HT-29 (cell line): ENCODE measurements at places on chromosomes 13 and 19.

- DNase-seq: no peak
Observed at GRCh38 chr19:17436094-17436873, 12.2 kb downstream of the TMEM221 start.

GRCh38 chr13:26323764-26324163 is 69.8 kb downstream of the CDK8 start:
- no peak for DNase-seq

DNA sequence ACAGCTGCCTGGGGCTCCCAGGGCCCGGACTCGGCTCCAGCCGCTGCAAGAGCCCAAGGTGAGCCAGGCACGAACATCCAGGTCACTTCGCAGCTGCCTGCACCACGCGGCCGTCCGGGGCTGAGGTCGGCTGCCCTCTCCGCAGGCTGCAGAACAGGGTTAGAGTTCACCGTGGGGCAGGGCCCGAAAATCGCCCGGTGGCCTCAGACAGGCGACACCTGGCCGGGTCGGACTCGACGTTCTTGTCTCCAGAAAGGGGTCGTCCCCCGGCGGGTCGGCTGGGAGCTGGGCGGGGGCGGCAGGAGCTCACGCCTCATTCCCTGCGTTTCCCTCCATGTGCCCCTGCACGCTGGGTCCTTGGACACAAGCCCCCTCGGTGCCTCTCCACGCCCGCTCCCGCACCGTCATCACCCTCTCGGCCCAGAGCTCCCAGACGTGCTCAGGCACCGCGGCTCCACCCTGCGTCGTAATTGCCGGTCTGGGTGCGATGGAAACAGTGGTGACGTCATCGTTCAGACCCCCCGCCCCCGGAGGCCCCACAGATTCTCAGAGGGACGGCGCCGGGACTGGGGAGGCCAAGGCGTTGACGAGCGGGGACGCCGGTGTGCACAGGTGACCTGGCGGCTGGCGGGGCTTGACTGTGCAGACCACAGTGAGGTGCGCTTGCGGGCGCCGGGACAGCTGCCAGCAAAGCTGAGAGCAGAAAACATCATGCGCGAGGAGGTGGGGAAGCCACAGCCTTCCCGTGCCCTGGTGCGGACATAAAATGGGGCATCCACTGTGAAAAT is 4.0 kb upstream of the GRIN3B start:
- DNase-seq: no peak

DNA sequence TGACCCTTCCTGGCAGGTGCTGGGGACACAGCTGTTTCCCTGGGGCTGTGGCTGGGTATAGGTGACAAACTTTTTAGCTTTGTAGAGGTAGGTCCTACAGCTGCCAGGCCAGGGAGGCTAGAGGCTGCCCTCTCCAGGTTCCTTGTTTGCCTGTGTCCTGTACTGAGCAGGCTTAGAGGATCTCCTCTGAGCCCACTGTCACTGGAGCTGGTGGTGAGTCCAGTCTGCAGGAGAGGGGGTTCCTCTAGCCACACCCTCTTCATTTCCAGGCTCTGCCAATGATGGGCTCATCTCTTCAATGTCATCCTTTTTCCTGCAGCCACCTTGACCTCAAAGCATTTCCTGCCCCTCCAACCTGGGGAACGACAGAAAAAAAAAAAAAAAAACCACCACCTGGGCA is 12.6 kb upstream of the RAB11B start:
- DNase-seq: no peak

DNA sequence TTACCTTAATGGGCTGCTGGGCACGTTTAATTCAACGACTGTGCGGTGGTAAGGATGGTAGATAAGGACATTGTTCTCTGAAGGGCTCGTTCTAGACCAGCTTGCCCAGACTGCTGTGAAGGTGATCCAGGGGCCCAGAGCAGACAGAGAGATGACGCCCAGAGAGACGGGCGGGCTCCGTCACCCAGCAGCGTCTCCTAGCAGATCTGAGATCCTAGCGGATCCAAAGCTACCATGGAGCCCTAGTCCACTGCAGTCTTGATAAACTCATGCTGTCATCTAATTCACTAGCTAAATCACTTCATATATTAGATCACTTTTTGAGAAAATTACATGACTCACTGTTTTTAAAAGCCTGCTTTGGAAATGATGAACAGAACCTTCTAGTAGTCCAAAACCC is 21.5 kb downstream of the COL4A2 start:
- no peak for DNase-seq

- DNase-seq: no peak
Observed at GRCh38 chr13:20647758-20648157, 55.7 kb upstream of the IL17D start.

DNA sequence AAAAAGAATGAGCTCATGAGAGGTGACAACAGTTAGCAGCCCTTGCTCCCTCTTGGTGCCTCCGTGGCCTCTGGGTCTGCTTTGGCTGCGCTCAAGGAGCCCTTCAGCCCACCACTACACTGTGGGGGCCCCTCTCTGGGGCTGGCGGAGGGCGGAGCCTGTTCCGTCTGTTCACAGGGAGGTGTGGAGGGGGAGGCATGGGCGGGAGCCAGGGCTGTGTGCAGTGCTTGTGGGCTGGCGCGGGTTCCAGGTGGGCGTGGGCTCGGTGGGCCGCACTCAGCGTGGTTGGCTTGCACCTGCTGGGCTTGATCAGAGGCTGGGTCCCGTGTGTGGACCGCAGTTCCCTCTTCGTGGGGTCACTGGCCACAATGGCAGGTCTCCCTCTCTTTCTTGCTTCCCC is 953.4 kb upstream of the PRR20A start:
- DNase-seq: no peak

GRCh38 chr19:42122691-42123607 is 9.3 kb downstream of the POU2F2 start:
- no peak for DNase-seq

DNA sequence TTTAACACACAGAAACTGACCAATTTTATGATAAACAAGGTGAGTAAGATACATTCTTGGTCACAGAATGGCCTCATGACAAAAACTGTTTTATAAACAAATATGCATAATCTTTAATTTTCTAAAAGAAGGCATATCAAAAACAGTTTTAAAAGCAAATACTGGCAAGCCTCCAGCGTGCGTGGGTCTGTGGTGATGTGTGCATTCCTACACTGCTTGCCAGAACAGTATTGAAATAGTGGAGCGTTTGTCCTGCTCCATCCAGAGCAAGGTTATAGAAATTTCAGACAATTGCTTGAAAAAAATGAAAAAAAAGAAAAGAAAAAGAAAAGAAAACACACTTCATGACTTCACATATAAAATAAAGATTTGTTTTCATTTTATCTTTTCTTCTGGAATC is 140.9 kb downstream of the MZT1 start:
- no peak for DNase-seq

DNA sequence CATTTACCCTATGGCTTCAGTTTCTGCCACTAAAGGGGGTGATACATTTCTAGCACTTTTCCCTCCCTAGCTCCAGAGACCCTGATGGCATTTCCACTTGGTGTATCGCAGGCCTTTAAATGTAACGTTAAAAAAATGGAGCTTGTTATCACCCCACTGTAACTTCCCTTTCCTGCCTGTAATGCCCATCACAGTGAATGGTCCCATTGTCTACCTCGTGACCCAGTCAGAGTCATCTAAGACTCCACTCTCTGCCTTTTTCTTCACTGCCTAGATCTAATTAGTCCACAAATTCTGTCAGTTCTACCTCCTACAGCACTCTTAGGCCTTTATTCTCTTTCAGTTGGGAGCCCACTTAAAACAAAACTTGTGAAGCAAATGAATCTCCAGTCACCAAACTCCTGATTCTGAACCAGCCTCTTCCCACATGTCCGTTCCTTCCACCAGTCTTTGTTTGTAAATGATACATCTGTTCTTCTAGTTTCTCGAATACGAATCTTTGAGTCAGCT is 64.8 kb downstream of the NHLRC3 start:
- no peak for DNase-seq

DNA sequence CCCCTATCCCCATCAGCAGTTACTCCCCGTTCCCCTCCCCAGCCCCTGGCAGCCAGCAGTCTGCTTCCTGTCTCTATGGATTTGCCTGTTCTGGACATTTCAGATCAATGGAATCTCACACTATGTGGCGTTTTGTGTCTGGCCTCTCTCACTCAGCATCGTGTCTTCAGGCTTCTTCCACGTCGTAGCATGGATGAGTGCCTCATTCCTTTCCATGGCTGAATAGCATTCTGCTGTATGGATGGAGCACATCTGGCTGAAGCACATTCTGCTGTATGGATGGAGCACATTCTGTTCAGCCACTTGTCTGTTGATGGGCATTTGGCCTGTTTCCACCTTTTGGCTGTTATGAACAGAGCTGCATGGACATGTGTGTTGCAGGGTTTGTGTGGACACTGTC is 29.5 kb downstream of the CRTC1 start:
- no peak for DNase-seq

GRCh38 chr19:3975637-3976087 is 4.8 kb upstream of the DAPK3 start:
- DNase-seq: no peak

GRCh38 chr19:4062419-4063368 is 4.0 kb downstream of the ZBTB7A start:
- DNase-seq: no peak

DNA sequence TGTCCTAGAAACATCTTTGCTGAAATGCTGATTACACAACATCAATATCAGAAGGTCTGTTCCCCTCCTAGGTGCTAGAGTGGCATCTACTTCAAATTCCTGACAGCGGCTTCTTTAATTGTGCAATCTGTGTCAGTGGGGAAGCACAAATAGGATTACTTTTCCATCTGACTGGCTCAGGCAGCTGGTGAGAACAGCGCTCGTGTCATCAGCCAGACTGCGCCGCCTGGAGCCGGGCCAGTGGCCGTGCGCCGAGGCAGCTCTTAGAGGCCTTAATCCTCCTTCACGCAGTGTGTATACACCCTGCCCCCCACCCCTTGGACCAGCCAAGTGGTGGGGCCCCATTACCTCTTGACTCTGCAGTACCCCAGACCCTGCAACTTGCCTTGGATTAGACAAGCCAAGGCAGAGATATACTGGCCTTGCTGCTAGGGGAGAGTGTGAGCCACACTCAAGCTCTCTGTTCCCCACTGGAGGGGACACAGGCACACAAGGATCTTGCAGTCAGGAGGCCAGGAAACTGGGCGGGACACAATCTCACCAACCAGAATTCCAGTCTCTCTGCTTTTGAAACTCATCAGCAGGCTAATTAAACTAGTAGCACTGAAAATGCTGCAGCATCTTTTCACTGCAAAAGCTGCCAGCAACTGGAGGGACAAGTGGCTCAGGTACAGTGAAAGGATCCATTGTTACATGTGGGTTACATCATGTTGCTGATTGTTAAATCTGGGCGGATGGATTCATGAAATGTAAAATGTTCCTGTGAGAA is 48.9 kb upstream of the EPHX3 start:
- DNase-seq: peak; percentile 28

GRCh38 chr19:51144482-51145045 is 2.5 kb downstream of the SIGLEC7 start:
- no peak for DNase-seq

GRCh38 chr19:33998302-33998701 is 174.0 kb upstream of the LSM14A start:
- DNase-seq: no peak

DNA sequence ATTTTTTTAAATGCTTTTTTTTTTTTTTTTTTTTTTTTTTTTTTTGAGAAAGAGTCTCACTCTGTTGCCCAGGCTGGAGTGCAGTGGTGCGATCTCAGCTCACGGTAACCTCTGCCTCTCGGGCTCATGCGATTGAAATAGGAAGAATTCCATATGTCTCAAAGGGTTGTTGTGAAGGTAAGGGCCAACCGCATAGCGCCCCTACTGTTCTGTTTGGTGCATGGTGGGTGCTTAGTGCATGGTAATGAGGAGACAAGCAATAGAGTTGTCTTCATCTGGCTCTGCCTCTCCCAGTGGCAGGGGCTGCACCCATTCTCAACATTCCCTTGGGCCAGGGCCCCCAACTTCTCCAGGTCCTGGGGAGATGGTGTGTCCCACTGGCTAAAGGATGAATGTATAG is 68.7 kb downstream of the RASL11A start:
- peak; percentile 98 for DNase-seq

DNA sequence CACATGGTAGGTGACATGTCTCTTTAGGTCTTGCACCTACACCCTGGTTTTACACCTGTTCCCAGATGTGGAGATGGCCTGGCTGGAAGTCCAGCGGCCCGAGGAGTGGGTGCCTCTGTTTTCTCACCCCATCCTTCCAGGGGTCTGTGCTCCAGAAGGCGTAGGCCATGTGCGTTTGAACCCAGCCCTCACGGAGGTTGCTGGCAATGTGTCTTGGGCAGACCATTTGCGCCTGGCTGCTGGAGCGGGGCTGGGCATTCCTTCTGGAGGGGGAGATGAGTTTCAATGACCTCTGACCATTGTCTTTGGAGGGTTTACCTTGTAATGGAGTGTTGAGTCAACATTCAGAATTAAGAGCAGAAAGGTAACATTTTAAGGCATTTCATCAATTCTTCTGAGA is 54.8 kb upstream of the ZNF536 start:
- no peak for DNase-seq

DNA sequence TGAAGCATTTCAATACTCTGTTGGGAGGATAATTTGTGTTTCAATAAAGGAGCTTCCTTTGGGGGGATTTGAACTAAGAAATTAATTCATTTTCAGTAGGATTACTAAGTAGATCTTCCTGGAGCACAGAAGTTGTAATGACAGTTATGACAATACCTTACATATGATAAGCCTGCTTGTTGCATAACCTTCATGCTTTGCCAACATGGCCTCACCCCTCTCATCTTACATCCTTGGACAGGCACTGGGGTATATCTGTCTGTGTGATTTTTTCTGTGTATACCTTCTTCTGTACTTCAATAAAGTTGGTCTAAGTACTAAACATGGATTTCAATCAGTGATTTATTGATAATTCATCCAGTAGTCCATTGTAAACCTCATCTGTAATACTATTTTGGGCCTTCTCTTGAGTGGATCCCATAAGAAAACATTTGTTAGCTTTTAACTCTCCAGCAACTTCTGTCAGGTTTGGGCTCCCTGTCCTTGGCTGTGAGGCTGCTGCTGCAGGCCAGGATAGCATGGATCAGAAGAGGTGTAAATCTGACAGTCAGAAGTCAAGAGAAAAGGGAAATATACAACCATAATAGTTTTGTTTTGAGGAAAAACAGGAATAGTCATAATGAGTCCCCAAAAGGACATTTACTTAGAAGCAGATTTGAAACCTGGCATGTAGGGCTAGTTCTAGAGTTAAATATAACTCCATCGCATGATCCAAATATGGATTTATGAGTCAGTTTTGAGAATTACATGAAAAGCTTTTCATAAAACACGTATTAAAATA is 422.2 kb downstream of the KLF5 start:
- DNase-seq: no peak

GRCh38 chr13:44718467-44718866 is 142.3 kb upstream of the TSC22D1 start:
- DNase-seq: no peak

- peak; percentile 44 for DNase-seq
Observed at GRCh38 chr13:57558051-57558467, 73.5 kb upstream of the PCDH17 start.

GRCh38 chr19:39563408-39563807 is 23.4 kb upstream of the EID2 start:
- DNase-seq: no peak

DNA sequence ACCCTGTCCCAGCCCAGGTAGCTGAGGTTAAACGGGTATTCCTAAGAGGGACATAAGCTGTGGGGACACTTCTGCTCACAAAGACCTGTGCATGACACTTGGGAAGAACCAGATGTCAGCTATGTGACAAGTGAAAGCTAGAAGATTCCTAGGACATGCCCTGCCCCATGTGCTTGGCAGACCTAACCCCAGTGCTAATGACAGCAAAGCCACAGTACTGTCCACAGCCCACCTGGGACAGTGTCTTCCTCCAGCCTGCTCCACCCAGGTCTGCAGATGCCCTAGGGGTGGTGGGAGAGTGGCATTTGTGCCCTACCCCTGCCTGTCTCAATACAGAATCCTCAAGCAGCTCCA is 18.4 kb upstream of the EPHX3 start:
- no peak for DNase-seq

- DNase-seq: peak; percentile 47
Observed at GRCh38 chr13:100100115-100100879, 11.4 kb downstream of the PCCA start.
